ENCODE measurements at places on chromosomes 12 and 14. TPM values are rescaled to one million over a fixed set of nuclear protein-coding genes. Genes with fewer than 3 reads are reported as not detected.
A peak's percentile ranks its signal among the peaks of the same experiment; 100 is the strongest.

DNA sequence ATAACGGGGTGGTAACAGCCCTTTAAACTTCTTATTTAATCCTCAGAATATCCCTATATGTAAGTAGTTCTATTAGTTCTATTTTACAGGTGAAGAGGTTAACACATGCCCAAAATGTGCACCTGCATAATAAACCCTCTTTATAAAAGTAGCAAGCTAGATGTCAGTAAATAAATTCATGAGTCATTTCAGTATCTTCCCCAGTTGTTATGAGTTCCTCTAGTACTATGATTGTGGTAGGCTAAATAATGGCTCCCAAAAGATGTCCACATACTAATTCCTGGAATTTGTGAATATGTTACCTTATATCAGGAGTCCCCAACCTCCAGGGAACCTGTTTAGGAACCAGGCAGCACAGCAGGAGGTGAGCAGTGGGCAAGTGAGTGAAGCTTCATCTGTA is 106.5 kb downstream of the TMTC3 start:
- DNase-seq = no peak

DNA sequence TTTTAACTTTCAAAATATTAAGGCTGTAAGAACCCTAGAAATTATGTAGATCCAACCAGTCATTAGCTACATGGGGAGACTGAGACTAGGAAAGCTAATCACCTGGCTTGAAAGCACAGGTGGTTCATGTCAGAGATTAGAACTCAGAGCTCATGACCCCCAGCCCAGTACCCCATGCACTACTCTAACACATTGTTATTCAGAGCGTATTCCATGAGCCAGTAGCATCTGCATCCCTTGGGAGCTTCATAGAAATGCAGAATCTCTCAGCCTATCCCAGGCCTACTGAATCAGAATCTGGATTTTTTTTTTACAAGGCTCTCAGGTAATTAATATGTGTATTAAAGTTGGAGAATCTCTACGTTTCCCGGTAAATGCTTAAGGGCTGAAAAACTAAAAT is 161.7 kb downstream of the BTG1 start:
- DNase-seq = no peak

- DNase-seq = no peak
Measured at GRCh38 chr14:51072976-51073375, 21.9 kb downstream of the TRIM9 start.

- DNase-seq = no peak
Measured at GRCh38 chr12:115273456-115273855, 589.5 kb upstream of the TBX3 start.

DNA sequence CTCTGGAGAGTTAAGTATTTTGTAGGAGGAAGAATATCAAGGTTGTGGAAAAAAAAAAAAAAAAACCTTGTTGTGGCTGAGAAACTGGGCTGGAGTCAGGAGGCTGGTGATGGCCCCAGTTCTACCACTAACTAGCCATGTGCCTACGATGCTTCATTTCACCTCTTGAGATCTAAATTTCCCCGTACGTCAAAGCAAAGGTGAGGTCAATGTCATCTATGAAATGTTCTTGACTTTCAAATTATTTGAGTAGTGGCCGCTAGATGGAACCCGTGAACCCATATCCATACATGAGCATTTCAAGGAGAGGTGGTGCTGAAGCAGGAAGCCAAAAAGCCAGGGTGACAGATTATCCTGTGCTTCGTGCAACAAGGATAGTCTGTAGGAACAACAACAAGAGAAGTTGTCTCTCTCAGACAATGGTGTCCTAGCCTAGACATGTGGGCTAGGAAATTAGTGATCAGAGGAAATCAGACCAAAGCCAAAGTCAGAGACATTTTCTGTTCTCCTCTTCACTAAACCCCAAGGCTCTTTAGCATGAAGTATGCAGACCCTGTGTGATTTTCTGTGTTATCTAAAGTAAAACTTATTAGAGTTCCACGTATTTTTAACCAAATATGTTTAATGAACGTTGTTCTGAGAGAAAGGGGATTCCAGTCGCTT is 95.5 kb upstream of the ETV6 start:
- peak; percentile 53 for DNase-seq

- no peak for DNase-seq
Measured at GRCh38 chr12:13979772-13980378, 1.5 kb downstream of the GRIN2B start.

GRCh38 chr12:116153983-116154382 is 123.5 kb downstream of the MED13L start:
- DNase-seq = no peak

- DNase-seq = peak; percentile 78
Measured at GRCh38 chr14:70640938-70641547, 673 bp upstream of the TTC9 start.

DNA sequence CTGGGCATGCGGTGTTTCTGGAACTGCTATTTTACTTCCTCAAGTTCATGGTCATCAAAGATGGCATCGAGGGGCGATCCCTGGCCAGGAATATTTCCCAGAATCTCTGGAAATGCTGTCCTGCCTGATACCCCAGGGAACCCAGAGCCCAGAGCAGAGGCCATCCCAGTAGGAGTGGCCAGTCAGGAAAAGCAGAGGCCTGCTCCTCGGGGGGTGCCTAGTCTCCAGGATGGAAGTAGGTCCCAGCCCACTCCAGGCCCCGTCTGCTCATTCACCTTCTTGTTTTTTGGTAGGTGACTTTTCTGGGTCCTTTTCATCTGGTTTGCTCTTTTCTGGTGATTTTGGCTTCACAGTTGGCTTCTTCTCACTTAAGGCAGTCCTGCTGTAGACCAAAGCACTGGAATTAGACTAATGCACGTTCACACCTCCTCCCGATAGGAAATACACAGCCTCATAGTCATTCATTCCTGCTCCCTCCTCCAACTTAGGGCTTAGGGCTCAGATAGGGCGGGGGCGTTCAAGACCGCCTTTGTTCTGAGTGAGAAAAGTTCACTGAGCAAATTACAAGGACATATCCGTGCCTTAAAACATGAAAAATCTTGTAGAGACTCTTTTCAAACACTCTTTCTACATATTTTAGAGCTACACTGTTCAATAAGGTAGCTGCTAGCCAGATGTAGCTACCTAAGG is 51.1 kb downstream of the TRAFD1 start:
- no peak for DNase-seq

GRCh38 chr12:55830601-55831446 is 1.4 kb upstream of the DNAJC14 start:
- DNase-seq = peak; percentile 52

DNA sequence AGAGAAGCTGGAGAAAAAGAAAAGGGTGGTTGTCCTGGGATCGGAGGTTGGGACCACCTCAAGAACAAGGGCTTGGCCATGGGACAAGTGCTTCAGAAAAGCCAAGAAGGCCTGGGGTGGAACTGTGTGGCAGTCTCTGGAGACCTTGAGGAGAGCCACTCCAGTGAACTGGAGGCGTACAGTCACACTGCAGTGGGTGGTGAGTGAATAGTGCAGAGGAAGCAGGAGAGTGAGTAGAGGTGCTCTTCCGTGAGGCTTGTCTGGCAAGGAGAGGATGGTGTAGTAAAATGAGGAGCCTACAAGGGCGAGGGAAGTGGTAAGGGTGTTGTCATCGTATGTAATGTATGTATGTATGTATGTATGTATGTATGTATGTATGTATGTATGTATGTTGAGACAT is 20.9 kb downstream of the RASSF3 start:
- DNase-seq = no peak

PZP gene
- polyA plus RNA-seq = not detected

DNA sequence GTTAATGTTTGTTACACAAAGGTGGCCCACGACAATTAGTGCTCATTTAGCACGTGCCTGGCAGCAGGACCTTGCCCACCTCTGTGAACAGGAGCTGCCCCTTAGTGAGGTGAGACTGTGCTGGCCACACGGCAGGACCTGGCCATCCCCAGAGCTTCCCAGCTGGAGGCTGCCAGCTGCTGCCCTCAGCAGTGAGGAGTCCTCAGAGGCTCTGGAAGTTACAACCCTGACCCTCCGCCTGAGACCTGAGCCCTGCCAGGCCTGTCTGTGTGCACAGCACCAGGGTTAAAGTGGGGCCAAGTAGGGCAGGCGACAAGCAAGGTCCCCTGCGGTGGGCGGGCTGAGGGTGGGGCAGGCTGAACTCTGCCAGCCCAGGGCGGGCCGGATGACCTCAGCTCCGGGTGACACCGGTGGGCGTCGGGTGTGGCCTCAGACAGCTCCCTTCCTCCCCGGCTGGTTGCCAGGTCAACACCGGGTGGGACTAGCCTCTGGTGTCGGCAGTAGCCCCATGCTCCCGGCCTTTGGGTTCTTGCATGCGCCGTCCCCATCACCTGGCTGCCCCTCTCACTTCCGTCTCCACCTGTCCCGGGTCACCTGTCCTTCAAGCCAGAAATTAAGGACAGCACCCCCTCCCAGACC is 9.2 kb upstream of the LBHD2 start:
- no peak for DNase-seq

TECPR2 gene
- 0.89 TPM for polyA plus RNA-seq

- no peak for DNase-seq
Measured at GRCh38 chr12:109951751-109952150, 44.4 kb downstream of the GIT2 start.

DNA sequence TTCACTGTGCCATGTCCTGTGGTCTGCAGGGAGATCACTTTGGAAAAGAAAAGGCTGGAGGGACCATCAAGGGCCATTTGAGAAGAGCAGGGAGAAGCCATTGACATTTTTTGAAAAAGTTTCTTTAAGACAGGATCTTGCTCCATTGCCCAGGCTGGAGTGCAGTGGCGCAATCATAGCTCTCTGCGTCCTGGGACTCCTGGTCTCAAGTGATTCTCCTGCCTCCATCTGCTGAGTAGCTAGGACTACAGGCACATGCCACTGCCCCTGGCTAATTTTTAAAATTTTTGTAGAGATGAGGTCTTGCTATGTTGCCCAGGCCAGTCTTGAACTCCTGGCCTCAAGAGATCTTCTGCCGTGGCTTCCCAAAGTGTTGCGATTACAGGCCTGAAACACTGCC is 32.3 kb downstream of the PTHLH start:
- no peak for DNase-seq

DNA sequence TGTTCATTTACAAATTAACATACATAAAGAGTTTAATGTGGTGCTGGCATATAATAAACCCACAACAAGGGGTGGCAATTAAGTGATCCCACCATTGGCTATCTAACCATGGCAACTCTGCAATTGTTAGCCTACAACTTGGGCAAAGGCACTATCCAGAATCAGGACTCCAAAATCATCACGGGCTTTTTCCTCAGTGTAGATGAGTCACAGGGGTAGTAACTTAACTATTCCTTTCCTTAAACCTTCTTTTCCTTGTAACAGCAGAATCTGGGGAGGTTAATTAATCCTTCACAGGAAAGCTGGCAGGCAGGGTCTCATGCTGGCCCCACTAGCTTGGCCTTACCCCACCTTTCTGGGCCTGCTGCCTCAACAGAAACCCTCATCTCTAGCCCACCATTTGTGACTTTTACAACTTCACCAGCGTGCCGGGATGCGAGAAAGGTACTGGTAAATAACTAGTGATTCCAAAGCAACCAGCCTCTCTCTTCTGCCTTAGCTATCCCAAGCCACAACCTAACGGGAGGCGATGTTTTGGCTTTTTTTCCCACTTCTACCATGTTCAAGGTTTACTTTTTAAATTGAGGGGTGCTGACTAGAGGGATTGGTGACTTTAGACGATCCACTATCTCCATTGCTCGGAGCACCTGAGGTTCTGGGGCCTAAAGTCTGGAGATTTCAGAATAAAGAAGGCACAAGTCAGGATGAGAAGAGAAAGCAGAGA is 744 bp downstream of the ATP5MC2 start:
- DNase-seq = no peak

DNA sequence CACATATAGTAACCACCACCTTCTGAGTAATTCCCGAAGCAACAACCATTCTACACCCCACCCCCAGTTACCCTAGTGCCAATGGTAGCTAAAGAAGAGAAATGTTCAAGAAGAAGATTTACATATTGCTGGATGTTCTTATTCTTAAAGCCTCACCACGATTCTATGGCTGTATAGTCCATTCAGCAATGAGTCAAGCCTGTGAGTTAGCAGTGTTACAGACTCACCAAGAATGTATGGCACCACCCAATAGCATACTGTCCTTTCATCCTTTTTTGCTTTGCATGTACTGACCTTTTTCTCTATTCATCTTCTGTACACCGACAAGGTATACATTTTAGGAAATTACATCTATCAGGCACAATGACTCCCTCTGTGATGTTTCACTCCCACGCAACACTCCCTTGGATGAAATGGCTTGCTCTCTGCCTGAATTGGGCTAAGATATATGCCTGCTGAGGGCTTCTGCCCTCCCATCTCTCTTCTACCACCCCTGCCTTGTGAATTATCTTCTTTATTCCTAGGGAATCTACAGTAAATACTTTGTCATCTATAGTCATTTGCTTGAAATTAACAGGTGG is 945.8 kb downstream of the DIO2 start:
- no peak for DNase-seq

- no peak for DNase-seq
Measured at GRCh38 chr12:126390969-126391566, 1325.8 kb downstream of the AACS start.

- no peak for DNase-seq
Measured at GRCh38 chr12:62776997-62777396, 158.0 kb downstream of the PPM1H start.

DNA sequence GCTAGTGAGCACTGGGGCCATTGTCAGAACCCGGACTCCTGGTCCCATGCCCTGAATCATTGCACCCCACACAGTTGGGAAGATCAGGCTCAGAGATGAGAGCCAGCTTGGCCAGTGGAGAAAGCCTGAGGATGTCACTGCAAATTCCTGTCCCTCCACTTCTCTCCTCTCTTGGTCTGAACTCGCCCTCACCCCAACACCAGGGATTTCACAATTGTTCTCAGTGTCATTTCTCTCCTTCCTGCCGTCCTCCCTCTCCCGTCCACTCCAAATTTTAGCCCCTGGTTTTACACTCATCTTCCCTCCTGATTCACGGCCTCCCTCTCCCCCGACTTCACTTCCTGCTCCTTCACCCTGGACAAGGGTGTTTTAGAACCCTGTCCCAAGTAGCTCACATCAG is 11.1 kb downstream of the KRT75 start:
- no peak for DNase-seq

DNA sequence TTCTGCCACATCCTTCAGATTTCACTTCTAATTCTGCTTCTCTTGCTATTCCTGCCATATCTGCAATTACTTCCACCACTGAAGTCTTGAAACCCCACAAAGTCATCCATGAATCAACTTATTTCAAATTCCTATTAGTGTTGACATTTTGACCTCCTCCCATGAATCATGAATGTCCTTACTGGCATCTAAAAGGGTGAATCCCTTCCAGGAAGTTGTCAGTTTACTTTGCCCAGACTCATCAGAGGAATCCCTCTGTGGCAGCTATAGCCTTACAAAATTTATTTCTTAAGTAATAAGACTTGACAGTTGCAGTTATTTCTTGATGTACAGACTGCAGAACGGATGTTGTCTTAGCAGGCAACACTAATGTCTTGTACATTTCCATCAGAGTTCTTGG is 162.9 kb downstream of the PCNX1 start:
- no peak for DNase-seq

AHNAK2 gene
- polyA plus RNA-seq = not detected

- DNase-seq = no peak
Measured at GRCh38 chr12:45774508-45775162, 45.1 kb downstream of the ARID2 start.

All from CD4-positive, alpha-beta memory T cell (primary cell).